ENCODE measurements at places on chromosomes 5 and 9. TPM values are rescaled to one million over a fixed set of nuclear protein-coding genes. Genes with fewer than 3 reads are reported as not detected.
A peak's percentile ranks its signal among the peaks of the same experiment; 100 is the strongest.

DNA sequence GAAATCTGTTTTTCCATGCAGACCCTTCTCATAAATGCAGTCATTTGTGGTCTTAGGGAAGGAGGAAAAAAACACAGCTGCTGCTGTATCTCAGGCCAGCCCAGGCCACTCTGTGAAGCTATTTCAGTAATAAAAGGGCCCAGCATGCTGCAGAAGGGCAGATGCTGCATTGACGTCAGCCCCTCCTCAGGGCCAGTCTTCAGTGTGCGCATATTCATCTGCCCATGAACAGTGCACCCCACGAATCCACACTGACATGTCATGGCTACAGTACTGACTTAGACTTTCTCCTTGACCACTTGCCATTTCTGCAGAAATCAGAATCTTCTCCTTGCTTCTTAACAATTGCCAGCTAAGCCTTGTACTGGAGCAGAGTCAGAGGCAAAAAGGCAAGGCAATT is 304.7 kb downstream of the GABRG2 start:
- DNase-seq, result no peak

DNA sequence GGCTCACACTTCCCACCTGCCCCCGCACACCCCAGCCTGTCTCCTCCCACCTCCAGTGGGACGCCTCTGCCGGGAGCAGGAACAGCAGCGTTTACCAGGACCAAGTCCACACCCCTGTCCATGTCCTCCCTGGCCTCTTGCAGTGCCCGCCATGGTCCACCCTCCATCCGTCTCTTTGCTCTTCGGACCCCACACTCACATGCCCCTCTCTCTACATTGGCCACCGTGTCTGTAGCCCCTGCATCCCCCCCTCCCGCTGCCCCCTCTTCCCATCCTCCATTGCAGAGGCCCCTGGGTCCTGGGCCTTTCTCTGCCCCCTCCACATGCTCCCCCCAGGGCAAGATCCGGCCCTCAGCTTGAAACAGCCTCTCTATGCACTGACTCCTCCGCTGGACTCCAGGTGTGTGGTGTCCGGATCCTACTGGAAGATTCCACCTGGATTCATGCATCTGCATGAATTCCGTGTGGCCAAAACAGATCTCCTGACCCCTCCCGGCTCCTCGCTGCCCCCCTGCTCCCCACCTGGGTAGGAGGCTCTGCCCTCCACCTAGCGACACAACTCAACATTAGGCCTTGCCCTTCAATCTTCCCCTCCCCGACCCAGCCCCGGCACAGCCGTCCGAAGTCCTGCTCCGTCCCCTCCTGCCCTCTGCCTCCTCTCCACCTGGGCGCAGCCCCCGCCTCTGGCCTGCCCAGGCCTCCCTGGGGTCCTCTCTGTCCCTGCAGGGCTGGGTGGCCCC is 168.5 kb downstream of the OLFM1 start:
- no peak for DNase-seq

GRCh38 chr9:68750255-68750654 is 45.2 kb downstream of the PIP5K1B start:
- no peak for DNase-seq

DNA sequence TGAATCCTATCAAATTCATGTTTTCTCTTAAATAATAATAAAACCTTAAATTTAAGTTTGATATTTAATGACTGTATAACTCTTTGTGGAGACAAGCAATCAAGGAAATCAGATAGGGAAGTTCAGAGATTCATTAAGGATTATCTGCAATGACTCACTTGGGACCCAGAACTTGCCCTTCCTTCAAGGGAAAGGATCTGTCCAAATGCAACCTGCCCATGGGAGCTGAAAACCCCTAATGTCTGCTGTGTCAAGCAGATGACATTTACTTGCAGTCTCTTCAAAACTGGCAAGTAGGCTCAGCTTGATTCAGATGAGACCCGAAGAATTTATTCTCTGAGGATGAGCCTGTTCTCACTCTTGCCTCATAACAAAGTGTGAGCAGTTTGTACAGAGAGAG is 1577.6 kb downstream of the EFNA5 start:
- DNase-seq, result no peak

DNA sequence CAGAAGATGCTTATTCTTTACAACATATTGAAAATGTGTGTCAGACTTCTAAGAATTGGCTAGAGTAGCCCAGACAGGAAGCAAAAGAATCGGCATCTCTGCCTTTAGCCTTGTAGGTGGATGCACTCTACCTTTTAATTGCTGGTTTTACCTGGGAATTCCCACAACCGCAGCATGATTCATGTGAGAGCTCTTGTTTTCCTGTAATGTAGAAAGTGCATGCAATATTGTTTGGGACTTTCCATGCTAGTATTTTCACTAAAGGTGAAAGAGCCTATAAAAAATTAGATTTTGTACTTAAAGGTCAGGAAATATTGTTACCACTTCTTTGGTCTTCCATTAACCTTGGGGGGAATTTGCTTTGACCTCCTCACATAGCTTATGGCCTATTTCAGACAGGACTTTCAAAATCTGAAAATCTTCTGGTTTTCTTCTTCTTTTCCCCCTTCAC is 89.8 kb downstream of the NTRK2 start:
- DNase-seq, result no peak

GRCh38 chr9:126389992-126390391 is 63.4 kb downstream of the MVB12B start:
- DNase-seq, result no peak

- DNase-seq, result no peak
Observed at GRCh38 chr5:134248256-134248655, 22.4 kb upstream of the PPP2CA start.

- DNase-seq, result peak; percentile 68
Observed at GRCh38 chr5:149852641-149853330, 91.8 kb downstream of the PDE6A start.

- no peak for DNase-seq
Observed at GRCh38 chr5:154002093-154002492, 36.6 kb downstream of the FAM114A2 start.

GRCh38 chr5:72293495-72294055 is 26.5 kb downstream of the MRPS27 start:
- no peak for DNase-seq

DNA sequence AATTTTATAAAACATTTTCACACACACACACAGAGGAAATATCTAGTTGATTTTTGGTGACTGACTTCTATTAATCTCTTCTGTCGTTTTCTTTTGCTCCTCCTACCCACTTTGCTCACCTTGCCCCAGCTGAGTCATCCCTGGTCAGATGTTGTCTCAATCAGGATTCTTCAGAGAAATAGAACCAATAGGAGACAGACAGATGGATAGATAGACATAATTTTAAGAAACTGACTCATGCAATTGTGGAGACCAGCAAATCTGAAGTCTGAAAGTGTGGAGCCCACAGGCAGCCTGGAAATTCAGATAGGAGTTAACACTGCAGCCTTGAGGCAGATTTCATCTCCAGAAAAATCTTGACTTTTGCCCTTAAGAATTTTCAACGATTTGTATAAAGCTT is 37.0 kb upstream of the PIK3R1 start:
- DNase-seq, result no peak

TIGD6 gene
- 5.5 TPM for total RNA-seq

DMRTA1 gene
- 0.27 TPM for total RNA-seq

DNA sequence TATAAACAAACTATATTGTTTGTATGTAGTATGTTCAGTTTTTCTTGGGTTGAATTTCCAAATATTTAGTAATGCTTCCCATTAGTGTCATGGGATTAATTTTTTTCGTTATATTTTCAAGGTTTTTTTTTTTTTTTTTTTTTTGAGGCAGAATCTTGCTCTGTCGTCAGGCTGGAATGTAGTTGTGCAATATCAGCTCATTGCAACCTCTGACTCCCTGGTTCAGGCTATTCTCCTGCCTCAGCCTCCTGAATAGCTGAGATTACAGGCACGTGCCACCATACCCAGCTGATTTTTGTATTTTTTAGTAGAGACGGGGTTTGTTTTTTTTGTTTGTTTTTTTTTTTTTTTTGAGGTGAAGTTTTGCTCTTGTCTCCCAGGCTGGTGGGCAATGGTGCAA is 10.6 kb downstream of the DDX46 start:
- no peak for DNase-seq

- no peak for DNase-seq
Observed at GRCh38 chr5:131740477-131740876, 56.3 kb downstream of the FNIP1 start.

- no peak for DNase-seq
Observed at GRCh38 chr9:107711542-107711941, 222.0 kb upstream of the KLF4 start.

- DNase-seq, result no peak
Observed at GRCh38 chr5:147467973-147468508, 41.8 kb downstream of the DPYSL3 start.

- DNase-seq, result no peak
Observed at GRCh38 chr5:56963246-56963645, 11.3 kb upstream of the MIER3 start.

DNA sequence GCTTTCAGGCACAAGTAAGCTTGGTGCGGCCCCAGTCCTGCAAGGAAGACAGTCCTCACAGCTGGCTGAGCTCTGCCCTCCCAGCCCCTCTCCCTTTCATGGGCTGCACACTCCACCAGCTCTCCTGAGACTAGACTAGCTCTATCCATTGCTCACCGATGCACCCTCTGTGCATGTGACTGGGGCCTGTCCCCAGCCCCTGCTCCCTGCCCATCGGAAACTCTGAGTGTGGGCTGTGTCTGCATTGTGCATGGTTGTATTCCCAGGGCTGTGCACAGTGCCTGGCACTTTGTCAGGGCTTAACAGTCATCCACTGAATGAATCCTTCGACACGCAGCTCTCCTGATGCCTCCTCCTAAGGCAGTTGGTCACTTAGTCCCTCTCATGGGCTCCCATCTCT is 92.2 kb downstream of the PPARGC1B start:
- DNase-seq, result no peak

DNA sequence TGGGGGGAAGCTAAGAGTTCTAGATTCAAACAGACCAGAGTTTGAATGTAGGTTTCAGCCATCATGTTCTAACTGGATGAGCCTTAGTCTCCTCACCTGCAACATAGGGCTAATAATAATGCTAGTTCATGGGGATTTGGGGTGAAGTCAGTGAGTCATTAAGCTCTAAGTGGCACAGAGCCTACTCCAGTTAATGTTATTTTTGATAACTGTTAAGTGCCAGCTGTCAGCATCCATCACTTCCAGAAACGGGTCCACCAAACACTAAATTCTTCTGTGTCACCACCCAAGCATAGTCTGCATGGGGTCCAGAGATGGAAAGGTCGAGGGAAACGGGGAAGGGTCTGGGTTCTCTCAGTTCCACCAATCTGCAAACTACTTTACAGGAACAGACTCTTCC is 1.8 kb upstream of the TSC1 start:
- DNase-seq, result no peak

GRCh38 chr9:83569326-83569725 is 31.1 kb upstream of the FRMD3 start:
- DNase-seq, result no peak

NRARP gene
- 49.2 TPM for total RNA-seq

NEURL1B gene
- total RNA-seq, result 12.5 TPM

- no peak for DNase-seq
Observed at GRCh38 chr5:155827949-155828348, 499.0 kb upstream of the SGCD start.

FAM221B gene
- not detected for total RNA-seq

DNA sequence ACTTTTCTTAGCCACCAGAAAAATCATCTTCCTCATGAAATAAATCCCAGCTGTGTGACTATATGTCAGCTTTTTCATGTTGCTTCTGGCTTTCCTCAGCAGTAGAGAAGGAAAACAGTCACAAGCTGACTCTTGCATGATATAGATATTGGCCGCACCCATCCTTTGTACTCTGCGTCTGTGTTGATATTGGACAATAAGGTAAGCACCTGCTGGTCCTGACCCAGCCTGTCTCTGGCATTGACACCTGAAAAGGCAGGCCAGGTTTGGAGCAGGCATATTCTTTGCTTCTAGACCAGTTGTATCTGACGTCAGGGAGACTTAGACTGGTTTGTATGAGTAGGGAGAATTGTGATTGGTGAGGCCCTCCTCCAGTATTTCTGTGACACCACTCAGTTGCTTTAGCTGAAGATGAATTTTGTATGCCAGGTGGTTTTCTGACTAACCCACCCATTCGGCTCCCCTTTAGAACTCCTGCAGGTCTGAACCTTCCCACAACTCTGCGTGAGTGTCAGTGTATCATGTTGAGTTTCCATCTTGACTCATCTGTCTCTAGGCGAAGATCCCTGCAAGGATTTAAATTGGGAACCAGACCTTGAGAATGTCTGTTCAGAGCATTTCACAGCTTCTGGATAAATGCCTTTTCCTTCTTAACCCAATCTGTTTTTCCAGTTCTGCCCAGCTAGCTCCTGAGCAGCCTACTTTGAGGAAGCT is 151.2 kb upstream of the RUSC2 start:
- peak; percentile 54 for DNase-seq
